ENCODE measurements at places on chromosomes 5 and 9.

- DNase-seq, result no peak
Observed at GRCh38 chr5:127887282-127887681, 184.1 kb downstream of the CCDC192 start.

DNA sequence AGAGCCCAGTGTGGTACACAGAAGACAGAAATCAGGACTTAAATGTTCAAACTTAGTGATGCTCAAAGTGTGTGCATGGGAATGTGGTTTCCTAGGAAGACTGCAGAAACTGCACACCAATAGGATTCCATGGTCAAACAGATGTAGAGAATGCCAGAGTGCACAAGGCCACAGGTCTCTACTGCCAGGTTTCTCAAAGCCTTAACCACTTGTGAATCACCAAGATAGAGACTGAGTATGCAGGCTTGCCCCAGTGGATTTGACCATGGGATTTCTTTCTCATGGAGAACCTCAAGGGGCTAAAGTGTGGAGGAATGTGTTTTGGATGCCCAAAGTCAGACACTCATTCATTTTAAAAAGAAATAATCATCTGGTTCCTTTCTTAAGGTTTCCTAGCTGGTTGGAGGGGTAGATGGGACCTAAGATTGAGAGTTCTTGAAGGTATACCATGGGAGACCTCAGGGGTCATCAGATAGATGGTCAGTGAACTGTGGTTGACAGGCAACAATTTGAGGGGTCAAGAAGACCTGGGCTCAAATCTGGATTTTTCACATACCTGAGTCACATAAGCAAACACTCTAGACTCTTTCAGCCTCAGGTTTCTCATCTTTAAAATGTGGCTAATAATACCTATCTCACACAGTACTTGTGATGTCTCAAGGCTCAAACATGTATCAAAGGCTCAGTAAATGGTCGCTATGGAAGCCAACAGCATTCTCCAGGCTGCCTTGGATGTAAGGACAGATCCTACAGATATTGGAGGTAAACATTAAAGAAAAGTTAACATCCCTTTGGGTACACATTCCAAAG, 81.1 kb downstream of the BOD1 start:
- DNase-seq, result no peak

- DNase-seq, result no peak
Observed at GRCh38 chr5:60687927-60688720, 11.8 kb downstream of the DEPDC1B start.

- no peak for DNase-seq
Observed at GRCh38 chr9:129367287-129367686, 189.2 kb upstream of the IER5L start.

DNA sequence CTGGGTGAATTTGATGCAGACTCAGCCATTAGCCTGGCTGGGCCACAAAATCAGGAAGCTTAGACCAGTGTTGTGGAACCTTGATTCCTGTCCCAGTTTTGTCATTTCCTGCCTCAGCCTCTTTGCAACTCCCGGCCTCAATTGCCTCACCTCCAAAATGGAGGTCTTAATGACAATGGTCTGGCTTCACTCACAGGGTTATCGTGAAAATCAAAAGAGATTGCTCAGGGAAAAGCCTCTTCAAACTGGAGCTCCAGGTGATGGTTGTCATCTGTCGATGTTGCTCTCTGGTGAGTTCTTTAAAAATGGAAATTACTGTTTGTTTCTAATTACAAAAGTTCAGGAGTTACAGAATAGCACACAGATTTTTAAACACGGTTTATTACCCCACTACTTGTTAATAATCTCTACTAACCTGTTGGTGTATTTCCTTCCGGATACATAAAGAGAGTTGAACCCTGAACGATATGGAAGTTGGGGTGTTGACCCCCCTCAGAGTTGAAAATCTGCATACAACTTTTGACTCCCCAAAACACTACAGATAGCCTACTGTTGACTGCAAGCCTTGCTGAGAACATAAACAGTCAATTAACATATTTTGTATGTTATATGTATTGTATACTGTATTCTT, 109.9 kb upstream of the CPEB4 start:
- no peak for DNase-seq

DNA sequence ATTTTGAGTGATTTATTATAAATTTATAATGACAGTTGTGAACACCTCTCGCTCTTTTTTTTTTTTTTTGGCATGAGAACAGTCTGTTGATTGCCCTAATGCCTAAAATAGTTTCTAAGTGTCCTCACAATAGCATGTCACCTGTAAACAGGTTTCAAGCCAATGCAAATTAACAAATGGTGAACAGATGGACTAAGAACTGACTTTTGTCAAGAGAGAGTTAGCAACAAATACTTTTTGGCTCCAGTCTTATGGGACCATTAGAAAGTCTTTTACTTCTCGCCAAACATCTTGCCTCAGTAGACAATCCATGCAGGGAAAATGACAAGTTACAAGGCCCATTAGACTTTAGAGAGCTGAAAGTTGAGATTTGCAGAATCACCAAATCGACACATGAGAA, 67.8 kb downstream of the MED27 start:
- DNase-seq, result no peak

DNA sequence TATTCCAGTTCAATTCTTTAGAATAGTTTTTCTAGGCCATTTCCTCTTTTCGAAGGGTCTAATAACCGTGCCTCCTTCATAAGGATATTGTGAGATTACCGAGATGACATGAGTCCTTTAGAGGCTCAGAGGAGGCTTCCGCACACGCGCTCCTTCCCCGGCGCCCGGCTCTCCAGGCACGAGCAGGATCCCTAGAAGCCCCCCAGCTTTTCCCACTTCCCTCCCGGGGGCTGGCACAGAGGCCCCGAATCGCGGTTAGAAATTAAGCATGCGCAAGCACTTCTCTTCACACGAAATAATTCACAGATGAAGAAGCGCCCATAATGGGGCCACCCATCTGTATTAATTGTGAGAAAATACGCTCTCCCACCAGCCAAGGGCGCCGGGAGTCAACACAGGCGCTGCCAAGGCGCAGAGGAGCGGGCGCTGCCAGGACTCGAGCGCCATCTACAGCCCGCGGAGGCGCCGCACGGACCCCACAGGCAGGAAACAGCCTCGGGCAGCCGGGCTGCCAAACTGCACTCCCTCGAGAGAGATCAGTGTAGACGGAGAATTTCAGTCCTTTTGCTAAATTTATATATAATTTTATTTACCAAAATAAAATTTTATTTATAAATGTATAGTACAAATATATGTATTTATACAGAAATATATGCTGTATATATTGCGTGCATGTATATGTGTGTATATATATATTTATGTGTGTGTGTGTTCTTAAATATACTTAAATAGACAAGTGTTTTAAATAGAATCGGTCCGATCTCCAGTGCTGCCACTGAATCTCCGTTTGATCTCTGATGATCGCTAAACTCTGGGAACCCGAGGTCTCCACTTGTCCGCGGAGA, 258.1 kb upstream of the NFIL3 start:
- DNase-seq, result no peak

GRCh38 chr5:168683247-168683926, 104.2 kb upstream of the PANK3 start:
- DNase-seq, result no peak

GRCh38 chr5:52725808-52726207, 61.9 kb upstream of the ITGA1 start:
- DNase-seq, result no peak

DNA sequence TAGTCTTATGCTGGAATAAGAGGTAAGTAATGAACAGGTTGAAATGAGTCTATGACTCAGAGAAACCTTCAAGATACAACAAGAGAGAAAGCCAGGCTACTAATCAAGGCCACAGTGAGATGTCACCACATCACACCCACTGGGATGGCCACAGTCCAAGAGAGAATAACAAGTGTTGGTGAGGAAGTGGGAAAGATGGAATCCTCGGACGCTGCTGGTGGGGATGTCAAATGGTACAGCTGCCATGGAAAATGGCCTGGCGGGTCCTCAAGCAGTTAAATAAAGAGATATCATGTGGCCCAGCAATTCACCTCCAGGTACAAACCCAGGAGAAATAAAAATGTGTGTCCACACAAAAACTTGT, 41.9 kb upstream of the NEURL1B start:
- no peak for DNase-seq

DNA sequence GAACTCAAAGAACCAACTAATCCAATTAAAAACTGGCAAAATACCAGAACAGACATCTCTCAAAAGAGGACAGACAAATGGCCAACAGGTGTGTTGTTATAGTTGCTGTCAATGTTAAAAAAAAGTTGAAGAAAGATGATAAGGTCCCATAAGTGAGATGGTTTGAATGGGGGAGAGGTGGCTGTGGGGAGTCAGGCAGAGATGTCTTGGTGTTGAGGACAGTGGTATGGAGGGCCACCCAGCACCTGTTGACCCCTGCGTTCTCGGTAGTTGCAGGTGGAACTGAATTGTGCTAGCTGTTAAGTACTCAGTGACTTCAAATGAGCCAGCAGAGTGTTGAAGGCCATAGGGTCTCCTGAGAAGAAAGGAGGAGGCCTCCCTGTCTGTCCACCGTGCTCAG, 55.9 kb upstream of the PITX1 start:
- DNase-seq, result no peak

DNA sequence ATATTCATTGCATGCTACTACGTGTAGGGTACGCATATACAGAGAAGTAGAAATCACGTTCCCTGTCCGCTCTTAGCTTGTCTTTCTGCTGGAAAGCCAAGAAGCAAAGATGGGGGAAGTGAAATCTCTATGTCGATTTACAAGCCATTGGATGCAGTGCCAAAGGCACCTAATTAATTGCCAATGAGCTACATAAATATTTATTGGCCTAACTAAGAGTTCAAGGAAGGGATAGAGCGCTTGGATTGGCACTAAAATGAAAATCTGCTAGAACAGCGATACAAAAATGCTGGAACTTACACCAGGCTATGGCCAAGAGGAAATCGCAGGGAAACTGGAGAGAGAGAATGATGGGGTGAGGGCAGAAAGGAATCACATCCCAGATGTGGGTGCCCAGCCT, 10.8 kb downstream of the SMIM23 start:
- no peak for DNase-seq

GRCh38 chr9:79222483-79222882, 349.3 kb upstream of the TLE4 start:
- DNase-seq, result no peak

DNA sequence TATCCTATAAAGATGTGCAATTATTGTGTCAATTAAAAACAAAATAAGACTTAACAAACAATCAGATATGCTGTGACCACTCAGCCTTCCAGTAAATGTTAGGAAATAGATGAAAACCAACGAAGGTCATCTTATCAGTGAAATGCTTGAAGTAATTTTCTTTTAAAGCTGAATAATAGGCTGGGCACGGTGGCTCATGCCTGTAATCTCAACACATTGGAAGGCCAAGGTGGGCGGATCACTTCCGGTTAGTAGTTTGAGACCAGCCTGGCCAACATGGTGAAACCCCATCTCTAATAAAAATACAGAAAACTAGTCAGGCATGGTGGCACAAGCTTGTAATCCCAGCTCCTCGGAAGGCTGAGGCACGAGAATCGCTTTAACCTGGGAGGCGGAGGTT, 31.2 kb downstream of the NLN start:
- DNase-seq, result no peak

- DNase-seq, result no peak
Observed at GRCh38 chr9:2375114-2375513, 246.5 kb upstream of the VLDLR start.

DNA sequence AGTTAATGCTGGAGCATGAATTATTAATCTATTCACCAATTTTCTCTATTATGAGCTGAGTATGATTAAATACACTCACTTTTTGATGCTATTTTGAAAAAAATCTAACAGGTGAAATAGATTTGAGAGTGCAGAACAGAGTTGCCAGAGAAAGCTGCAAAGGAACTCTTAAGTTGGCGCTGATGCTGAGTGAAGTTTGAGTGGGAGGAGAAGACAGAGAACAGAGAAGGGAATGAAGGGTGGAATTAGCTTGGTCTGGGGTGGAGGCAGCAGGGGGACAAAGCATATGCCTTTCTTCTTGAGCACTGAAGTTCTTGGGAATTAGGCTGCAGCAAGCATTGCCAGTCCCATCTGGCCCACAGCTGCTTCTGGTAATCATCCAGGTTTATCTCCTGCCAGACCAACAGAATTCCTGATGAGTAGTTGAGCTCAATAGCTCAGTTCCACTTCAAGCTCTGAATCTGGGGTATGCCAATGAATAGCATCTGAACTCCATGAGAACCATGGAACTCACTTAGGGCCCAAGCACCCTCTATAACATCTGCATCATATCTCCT, 290.1 kb downstream of the HINT1 start:
- no peak for DNase-seq

DNA sequence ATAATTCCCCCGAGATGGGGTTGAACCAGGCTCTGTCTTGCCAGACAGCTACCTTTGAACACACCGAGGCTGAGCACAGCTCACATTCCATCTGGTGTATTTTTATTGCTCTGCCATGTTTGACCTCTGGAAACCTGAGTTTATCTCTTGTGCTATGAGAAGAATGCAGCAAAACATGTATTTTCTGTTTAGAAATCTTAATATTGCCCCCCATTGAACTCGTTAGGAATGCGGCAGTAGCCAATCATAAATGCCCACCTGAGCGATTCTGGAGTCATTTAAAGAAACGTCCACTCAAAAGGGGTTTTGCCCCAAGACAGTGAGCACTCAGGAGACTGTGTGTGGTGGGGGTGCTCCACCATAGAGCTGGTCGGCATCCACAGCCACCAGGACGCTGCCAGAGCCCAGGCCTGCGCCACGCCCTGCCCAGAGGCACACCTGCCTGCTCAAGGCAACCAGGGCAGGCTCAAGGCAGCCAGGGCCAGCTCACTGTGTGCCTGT, 26.9 kb downstream of the FGD3 start:
- DNase-seq, result no peak

DNA sequence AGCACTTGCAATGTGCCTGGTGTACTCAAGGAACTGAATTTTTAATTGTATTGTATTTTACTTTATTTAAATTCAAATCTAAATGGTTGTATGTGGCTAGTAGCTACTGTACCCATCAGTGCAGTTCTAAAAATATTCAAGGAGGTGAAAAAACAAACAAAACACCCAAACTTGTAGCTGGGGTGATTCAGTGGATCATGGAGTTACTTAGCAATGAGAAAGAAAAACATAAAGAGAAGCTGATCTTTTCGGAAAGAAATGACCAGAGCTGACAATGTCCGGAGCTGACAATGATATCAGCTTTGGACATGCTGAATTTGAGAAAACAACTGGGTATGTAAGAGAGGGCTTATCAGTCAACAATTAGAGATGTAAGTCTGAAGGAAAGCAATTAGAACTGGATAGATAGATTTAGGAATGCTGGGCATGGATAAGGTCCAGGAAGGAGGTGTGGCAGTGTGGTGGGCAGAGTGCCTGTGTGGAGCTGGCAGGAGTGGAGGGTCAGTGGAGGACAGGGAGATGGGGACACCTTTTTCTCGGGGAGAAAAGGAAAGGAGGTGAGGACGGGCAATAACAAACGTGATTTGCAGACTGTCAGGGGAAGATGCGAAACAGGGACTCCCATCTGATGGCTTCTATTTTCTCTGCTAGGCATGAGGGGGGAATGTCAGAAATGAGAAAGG, 113.2 kb downstream of the DCP2 start:
- no peak for DNase-seq

GRCh38 chr9:7984203-7984602, 184.6 kb upstream of the DMAC1 start:
- DNase-seq, result no peak

- DNase-seq, result no peak
Observed at GRCh38 chr5:95181644-95182043, 103.2 kb downstream of the MCTP1 start.
